ENCODE measurements at places on chromosomes 13 and 19.

- no peak for DNase-seq
Observed at GRCh38 chr13:99998261-99998660, 16.7 kb downstream of the ZIC2 start.

- DNase-seq: no peak
Observed at GRCh38 chr19:39874404-39874803, 28.2 kb upstream of the FBL start.

DNA sequence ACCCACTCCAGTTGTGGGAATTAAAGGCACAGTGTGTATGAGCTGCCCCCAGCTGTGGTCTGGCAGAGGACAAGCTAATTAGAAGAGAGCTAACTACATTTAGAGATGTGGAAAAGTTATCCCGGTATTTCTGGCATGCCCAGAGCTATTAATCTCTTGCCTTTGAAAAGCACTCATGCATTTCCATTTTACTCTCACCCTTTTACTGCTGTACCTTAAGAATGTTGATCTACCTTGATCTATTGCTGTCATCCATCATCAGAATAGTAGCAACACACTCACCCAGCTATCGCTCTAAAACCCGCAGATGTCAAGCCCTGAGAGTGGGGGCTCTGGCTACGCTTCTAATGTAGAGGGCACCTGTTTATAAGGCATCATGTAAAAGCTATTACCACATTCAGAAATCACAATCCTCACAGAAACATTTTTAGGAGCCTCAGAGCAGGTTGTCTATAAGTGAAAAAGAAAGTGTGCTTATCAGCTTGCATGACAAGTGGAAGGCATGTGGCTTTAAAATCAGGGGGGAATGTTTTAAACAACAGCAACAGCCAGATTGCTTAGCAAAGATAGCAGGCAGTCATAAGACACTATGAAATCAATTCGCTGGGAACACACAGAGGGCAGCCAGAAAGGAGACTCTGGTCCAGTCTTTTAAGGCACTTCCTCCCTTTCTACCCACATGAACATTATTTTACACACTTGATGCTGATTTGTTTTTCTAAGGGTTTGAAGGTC is 224.2 kb upstream of the IRS2 start:
- no peak for DNase-seq

GRCh38 chr13:29541400-29541799 is 54.1 kb downstream of the SLC7A1 start:
- DNase-seq: no peak

DNA sequence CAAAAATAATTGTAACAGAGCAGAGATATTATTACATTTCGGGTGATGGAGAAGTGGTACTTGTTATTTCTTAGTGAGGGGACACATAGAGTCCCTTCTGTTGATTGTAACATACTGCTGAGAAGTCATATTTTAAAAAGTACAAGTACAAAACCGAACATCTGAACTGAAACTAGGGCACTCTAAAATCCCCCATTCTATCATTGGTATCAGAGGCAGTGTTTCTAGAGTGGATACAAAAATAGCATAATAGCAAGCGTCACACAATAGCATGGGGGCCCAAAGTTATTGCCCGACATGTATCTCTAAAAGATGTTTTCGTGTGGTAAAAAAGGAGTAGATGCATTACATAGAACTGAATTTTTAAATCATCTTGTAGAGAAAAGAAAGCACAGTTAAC is 502.1 kb upstream of the SLC10A2 start:
- no peak for DNase-seq

GRCh38 chr13:30722361-30722760 is 13.0 kb upstream of the ALOX5AP start:
- no peak for DNase-seq

DNA sequence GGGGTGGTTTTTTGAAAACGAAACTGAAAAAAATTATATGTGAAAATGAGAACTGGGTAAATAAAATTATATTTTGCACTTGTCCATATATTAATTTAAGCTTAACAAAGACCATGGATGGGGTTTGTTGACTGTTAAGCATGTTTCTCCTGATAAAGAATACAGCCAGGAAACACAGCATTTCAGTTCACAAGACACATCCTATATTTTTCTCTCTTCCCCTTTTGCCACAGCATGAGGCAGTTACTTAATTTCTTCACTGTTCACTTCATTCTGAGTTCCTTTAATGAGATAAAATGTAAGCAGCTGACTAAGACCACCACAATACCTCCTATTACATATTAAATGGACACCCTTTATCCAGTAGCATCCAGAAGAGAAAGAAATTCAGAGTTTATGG is 64.0 kb downstream of the RXFP2 start:
- DNase-seq: no peak

DNA sequence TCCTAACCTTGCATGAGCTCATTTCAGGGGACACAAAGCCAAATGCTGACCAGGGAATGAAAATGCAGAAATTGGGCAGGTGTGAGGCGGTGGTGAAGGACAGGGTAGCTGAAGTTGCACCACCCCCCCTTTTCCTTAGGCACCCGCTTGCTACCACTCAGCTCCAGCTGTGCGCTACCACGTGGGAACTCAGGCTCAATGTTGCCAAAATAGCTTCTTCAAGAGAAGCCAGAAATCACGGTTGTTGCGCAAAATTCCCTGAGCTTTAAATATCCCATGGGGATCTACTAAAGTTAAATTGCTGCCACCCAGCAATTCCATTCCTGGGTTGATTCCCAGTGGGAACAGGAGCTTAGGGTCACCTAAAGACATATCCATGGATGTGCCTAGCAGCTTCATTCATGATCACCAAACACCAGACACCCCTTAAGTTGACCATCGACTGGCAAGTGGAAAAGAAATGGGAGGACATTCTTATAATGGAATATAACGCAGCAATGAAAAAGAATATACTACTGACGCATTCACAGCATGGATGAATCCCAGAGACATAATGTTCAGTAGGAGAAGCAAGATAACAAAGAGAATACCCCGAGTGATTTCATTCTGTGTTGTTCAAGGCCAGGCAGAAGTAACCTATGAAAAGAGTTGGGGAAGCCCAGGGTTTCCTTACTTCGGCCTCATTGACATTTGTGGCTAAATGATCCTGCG is 12.8 kb upstream of the ADGRL1 start:
- DNase-seq: no peak

GRCh38 chr13:92951273-92951890 is 275.2 kb upstream of the GPC6 start:
- DNase-seq: no peak

DNA sequence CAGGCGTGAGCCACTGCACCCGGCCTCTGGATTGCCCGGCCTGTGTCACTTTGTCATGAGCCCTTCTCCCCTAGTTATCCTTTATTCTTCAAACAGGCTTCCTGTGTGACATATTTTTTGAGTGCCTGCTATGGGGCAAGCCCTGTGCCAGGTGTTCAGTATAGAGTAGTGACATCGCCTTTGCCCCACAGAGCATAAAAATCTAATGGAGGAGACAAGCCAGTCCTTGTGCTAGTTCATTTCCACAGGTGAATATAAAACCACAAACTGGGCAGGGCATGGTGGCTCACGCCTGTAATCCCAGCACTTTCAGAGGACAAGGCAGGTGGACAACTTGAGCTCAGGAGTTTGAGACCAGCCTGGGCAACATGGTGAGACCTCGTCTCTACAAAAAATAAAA is 43.2 kb downstream of the BBC3 start:
- no peak for DNase-seq

DNA sequence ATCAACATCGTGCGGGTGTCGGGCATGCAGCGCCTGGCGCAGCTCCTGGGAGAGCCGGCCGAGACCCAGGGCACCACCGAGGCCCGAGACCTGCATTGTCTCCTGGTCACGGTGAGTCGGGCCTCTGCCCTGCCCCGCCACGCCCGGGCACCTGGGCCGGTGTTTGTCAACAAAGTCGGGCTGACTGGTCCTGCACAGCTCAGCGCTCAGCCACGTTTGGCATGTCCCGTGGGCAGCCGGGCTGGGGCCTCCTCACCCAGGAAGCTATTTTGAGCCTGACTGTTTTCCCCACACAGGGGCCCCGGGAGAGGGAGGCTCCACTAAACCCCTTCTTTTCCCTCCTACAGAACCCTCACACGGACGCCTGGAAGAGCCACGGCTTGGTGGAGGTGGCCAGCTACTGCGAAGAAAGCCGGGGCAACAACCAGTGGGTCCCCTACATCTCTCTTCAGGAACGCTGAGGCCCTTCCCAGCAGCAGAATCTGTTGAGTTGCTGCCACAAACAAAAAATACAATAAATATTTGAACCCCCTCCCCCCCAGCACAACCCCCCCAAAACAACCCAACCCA is 1.3 kb downstream of the GADD45B start:
- DNase-seq: no peak

DNA sequence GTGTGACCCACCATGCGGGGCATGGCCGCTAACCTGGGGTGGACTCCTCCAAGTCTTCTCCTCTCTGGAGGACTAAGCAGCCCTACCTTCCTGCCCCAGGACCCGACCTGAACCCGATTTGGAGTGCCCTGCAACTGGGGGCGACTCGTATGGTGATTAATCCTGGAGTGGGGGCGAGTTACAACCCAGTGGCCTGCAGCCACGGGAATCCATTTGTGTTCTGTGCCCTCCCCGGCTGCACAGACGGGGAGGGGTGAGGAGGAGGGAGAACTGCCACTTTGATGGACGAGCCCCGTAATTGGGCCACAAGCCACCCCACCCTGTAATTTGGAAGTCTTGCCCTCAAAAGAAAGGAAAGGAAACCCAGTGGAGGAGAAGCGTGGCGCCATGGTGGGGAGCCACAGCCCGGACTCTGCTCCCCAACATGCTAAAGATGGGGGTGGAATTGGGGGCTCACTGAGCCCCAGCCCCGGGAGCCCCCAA is 18.0 kb downstream of the PRR36 start:
- no peak for DNase-seq

DNA sequence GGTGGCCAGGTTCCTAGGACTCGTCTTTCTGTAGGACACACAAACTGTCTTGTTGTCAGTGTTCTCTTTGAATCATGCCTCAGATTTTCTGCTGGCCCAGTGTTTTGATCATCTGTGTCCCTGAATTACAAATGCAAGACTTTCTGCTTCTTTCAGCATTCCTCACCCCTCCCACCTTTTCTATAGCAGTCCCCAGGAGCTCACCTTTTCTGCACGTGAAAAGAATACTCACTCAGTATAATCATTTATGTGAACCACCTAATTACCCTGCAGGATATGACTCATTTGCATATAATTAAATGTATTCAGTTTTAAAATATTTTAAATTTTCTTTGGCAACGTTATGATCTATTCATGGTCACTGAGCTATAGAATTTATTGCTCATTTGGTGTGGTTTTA is 389.2 kb downstream of the ITGBL1 start:
- DNase-seq: no peak

DNA sequence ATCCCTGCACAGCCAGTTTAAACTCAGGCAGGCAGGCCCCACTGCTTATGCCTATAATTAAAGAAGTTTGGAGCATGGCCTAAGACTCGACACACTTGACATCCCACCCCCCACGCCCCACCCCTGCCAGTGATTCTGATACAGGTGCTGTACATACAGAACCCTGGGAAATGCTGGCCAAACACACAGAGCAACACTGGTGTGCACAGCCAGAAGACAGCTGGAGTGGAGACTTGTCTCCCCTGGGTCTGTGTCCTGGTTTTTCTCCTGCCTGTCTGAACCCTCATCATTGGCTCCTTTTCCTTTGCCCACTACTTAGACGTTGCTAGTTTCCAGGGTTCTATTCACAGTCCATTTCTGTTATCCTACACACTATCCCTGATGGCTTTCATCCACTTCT is 76.8 kb downstream of the DLEU7 start:
- DNase-seq: no peak

- no peak for DNase-seq
Observed at GRCh38 chr13:87123987-87124784, 547.0 kb upstream of the SLITRK5 start.

GRCh38 chr19:7638802-7639465 is 2.0 kb downstream of the STXBP2 start:
- DNase-seq: no peak

GRCh38 chr19:7200736-7201135 is 93.5 kb downstream of the INSR start:
- no peak for DNase-seq

- DNase-seq: no peak
Observed at GRCh38 chr19:18046059-18046718, 38.2 kb downstream of the ARRDC2 start.

- no peak for DNase-seq
Observed at GRCh38 chr13:48040896-48041295, 3.4 kb downstream of the NUDT15 start.

DNA sequence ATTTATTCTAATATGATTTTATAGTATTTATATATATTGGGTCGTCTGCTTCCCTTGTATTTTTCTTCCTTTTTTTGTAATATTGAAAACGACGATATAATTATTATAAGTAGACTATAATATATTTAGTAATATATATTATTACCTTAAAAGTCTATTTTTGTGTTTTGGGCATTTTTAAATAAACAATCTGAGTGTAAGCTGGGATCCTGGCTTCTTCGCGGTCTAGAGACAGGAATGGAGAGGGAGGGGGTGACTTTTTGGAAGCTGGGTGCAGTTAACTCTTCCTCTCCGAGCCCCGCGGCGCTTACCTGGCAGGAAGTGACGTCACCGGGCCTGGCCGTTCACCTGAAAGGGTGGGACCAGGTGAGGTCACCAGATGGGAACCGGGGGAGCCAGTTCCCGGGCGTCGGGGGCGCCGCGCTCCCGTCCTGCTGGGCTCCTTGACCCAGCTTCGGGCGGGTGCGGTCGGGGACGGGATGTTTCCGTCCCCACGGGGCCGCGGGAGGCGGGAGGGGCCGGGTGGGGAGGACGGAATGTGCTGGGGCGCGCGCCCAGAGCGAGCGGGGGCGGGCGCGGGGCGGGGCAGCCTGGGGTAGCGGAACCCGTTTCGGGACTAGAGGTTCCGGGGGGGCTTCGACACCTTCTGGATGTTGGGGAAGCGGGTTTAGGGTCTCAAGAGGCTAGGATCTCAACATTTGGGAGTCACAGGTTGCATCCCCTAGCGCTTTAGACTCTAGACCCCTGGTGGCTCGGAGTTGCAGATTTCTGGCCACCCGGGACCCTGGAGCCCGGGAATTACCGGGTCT is 2.8 kb downstream of the ZFP36 start:
- peak; percentile 80 for DNase-seq

DNA sequence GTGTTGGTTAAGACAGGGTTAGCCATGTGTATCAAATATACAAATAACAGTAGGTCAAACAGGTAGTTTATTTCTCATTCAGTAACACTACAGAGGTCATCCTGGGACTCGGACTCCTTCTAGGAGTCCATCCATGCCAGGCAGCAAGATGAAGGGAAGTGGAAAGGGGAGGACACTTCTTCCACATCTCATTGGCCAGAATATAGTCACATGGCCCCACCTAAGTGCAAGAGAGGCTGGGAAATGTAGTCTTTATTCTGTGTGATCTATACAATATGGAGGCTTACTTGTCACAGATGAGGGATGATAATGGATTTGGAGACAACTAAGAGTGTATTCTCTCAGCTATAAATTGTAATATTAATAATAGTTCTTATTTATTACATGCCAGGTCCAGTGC is 31.1 kb downstream of the RDH8 start:
- DNase-seq: no peak

DNA sequence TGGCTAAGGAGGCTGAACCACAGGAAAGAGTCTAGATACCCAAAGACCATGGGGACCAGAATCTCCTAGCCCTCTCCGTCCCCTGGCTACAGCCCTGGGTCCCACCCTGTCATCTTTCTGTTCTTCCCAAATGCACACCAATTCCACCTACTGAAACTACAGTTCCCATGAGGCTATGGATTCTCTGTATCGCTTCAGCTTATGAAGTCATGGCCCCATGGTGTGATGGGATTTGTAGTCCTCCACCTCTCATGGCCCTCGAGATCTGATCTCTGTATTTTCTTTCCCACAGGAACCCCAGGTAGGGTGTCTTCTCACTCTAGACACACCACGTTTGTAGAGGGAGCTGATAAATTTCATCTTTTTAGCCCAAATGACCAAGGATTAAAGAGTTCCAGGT is 11.8 kb downstream of the PTPRH start:
- no peak for DNase-seq

All from effector CD8-positive, alpha-beta T cell (primary cell).